ENCODE measurements at places on chromosomes 12 and 14.

- DNase-seq: no peak
These were observed 157.3 kb downstream of the BCAT1 start for GRCh38 chr12:24791622-24792021.

- no peak for DNase-seq
These were observed 41.3 kb downstream of the STK38L start for GRCh38 chr12:27285403-27285802.

DNA sequence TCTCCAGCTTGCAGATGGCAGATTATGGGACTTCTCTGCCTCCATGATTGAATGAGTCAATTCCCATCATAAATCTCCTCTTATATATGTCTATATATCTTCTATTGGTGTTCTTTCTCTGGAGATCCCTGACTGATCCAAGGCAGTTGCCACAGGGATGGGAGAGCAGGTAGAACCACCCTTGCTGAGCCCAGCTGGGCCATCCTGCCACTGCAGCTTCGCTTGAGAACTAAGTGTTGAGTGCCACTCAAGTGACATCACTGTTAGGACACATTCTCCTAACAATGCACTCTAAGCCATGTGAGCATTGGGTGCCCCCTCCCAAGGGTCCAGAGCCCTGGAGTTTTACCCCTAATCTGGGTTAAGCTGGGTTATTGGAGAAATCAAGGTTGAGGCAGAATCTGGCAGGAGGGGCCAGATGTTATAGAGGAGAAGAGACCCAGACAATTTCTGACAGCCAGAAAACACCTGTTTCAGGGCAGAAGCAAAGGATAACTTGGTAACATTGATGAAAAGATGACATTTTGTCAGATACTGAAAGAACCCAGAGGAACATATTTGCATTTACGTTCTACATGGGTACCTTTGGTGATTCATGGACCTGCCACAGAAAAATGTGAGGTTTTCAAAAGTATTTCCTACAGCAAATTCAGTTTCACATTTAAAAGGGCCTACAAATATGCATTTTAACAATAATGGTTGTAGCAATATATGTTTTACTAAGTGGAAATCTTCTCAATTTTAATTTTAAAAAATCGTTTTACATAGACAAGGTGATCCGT, 57.2 kb upstream of the MAX start:
- no peak for DNase-seq

DNA sequence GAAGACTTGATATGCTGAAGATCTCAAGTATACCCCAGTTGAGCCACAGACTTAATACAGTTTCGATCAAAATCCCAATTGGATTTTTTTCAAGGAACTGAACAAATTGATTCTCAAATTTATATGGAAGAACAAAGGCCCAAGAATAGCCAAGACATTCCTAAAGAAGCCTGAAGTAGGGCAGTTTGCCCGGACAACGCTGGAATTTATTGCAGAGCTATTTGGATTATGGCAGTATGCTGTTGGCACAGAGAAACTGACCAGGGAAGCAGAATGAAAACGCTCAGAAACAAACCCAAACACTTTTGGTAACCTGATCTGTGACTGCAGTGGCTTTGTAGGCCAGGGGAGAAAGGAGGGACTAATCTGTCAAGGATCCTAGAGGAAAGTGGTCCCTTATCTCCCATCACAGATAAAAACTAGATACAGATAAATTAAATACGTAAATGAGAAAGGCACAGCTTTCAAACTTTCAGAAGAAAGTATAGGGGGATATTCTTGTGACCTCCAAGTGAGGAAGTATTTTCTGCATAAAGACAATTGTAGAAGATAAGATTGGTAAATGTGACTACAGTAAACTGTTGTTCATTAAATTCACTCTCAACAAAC, 35.9 kb upstream of the GSC start:
- DNase-seq: no peak

GRCh38 chr12:125919856-125920470, 854.7 kb downstream of the AACS start:
- DNase-seq: no peak
